ENCODE measurements at places on chromosomes 11 and 22.

GRCh38 chr11:116261606-116262005 is 511.2 kb downstream of the BUD13 start:
- DNase-seq: no peak

DNA sequence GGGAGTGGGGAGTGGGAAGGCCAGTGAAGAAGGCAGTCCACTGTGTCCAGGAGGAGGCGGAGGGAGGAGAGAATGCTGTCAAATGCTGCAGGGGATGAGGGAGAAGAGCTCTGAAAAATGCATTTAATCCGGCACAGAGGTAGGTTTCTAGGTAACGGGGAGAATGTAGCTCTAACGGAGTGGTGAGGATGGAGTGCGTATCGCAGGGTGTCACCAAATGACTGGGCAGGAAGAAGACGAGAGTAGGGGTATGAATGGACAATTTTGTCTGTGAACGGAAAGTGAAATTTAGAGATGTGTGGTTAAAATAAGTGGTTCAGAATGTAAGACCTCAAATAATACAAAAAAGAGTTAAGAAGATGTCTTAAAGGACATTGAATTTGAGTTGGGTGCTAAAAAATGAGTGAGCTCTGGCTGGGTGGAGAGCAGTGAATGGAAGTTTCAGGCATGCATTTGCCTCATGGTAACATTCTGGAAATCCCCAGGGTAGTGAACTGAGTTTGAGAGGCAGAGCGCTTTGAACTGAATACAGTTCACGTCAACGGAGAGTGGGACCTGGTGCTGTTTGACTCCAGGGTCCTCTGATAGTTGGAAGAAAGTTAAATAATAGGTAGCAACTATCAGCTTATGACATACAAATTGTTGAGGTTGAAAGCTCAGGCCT is 81.3 kb upstream of the CADM1 start:
- DNase-seq: no peak

DNA sequence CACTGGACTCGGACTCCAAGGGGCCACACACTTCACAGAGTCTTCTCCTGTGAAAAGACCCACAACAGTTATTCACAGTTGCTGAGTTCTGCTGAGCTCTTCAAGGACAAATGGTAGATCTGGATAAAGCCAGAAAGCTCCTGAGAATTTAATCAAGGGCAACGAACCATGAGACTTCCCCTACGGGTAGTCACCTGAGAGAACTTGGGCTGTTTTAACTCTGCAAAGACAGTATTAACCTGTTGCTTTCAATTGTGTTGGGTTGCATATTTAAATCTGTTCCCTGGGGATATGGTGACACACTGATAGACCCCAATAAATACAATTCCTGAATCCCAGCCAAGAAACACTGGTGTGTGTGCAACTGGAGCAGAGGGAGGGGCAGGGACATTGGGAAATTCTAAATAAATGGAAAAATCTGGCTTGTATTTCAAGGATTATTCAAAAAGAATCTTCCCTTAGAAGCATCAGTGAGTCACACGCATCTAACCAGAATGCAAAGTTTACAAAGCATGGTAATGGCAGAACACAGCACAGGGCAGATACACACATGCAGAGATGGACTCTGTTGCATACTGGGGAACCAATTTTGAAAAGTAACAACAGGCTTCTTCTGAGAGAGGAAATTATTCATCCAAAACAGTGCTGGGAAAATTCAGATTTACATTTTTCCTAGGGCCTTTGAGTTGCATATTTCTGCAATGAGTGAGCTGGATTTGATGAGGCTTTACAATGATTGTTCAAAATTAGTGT is 4.0 kb downstream of the KCNJ1 start:
- no peak for DNase-seq

GRCh38 chr11:64694026-64694755 is 28.8 kb downstream of the NRXN2 start:
- DNase-seq: no peak

DNA sequence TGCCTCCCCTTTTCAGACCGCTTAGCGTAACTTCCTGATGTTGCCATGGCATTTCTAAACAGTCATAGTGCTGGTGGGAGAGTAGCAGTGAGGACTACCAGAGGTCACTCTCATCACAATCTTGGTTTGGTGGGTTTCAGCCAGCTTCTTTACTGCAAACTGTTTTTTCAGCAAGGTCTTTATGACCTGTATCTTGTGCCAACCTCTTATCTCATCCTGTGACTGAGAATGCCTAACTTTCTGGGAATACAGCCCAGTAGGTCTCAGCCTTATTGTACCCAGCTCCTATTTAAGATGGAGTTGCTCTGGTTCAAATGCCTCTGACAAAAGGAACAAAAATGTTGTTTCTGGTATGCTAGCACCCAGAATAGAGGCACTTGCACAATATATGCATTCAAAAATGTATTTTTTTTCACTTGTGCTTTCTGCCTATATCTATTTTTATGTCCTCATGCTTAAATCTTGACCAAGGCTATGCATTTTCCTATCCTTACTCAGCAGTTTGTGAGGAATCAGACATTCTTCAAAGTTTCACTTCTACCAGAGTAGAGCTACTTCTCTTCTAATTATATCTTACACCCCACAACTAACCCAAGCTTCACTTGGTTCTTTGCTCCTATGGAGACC is 16.1 kb upstream of the OR51M1 start:
- no peak for DNase-seq
